ENCODE measurements at places on chromosomes 5 and 9.

DNA sequence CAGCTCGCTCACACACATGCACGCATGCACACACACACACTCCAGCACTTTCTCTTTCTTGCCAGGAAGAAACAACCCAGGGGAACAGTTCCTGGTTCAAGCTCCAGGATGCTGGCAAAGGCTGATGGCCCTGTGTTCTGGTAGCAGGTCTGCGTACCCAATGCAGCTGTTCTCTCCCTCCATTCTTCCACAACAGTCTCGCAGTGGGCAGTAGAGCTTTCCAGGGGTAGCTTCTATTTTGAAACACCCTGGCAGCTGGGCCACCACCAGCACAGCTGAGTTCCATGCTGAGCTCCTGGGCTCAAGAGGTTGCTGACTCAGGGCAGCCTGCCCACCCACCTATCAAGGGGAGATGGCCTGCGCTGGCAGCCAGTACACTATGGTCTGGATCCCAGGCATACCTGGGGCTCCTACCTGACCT is 4.7 kb downstream of the VDAC1 start:
- no peak for DNase-seq

GRCh38 chr5:41722359-41722950 is 147.8 kb downstream of the OXCT1 start:
- DNase-seq, result no peak

DNA sequence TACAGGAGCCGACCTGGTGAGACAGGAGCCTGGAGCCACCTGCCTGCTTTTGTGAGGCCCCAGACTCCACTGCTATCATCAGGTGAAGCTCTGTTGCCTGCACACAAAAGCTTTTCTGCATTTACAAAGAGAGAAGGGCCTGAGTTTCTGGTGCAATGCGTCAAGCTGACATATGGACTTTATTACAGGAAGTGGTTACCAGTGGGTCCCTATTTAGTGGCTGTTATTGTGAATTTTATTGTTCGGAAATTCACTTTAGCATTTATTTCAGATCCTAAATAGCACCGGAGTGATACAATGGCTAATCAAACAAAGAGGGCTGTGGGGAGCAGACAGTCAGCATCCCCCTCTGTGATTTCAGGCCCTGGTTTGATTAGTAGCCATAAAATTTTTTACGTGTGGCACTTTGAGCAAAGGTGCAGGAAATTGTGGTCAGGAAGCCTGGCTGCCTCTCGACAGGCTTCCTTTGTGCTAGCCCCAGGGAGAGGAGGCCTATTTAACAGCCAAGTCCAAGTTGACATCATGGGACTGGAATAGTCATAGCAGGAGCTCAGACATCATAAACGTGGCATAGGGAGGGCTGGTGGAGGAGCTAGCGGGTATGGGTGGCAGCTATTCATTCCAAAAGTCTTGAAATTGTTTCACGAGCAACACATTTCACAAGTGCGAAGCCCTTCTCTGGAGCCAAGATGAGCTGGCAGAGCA is 8.4 kb downstream of the TGFBI start:
- no peak for DNase-seq

- no peak for DNase-seq
Measured at GRCh38 chr5:154797762-154798161, 42.6 kb downstream of the LARP1 start.

All from NCI-H1048 (cell line).